Activated naive CD8-positive, alpha-beta T cell treated with anti-CD3 and anti-CD28 coated beads, Interleukin-2, amount 10 ng/mL, durations not matched to agents 7 days and 5 days (primary cell): ENCODE measurements at places on chromosomes 3 and 15. TPM values are rescaled to one million over a fixed set of nuclear protein-coding genes. Genes with fewer than 3 reads are reported as not detected.

The CAV3 gene
- not detected for total RNA-seq

The FSD2 gene
- total RNA-seq: not detected

- DNase-seq: no peak
- H3K27ac ChIP-seq: no peak overlapping the region
- peaks cover 12% of the 10 kb centered on the region for H3K4me1 ChIP-seq
- H3K36me3 ChIP-seq: no peaks in the 10 kb centered on the region
Observed at GRCh38 chr3:42495393-42495792, 7.0 kb upstream of the VIPR1 start.

The TRIM59 gene
- 43.5 TPM for total RNA-seq

- no peak for DNase-seq
- no peaks in the 10 kb centered on the region for H3K4me1 ChIP-seq
- H3K27me3 ChIP-seq: no peaks in the 10 kb centered on the region
Observed at GRCh38 chr3:174337227-174337626, 521.9 kb upstream of the NAALADL2 start.
